CD4-positive, alpha-beta T cell treated with Interleukin-4 for 1 hour (primary cell): ENCODE measurements at places on chromosomes 2 and 18.

- no peak for DNase-seq
Observed at GRCh38 chr2:28400419-28400818, 7.8 kb downstream of the FOSL2 start.

DNA sequence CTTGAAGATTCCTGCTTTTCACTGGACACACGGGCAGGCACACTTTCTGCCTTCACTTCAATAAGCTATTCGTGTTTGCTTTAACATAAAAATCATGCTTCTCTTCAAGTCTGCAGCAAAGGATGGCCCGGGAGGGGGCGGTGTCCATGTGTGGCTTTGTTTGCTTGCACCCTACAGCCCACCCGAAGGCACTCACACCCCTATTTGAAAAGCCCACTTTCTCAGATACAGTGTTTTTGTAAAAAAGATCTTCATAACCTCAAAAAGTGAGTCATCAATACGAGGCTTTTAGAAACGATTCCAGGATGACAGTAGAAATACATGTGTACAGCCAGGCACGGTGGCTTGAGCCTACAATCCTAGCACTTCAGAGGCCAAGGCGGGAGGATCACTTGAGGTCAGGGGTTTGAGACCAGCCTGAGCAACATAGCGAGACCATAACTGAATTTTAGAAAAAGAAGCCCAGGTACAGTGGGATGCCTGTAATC lies 36.5 kb upstream of the HPCAL1 start:
- DNase-seq, result no peak

DNA sequence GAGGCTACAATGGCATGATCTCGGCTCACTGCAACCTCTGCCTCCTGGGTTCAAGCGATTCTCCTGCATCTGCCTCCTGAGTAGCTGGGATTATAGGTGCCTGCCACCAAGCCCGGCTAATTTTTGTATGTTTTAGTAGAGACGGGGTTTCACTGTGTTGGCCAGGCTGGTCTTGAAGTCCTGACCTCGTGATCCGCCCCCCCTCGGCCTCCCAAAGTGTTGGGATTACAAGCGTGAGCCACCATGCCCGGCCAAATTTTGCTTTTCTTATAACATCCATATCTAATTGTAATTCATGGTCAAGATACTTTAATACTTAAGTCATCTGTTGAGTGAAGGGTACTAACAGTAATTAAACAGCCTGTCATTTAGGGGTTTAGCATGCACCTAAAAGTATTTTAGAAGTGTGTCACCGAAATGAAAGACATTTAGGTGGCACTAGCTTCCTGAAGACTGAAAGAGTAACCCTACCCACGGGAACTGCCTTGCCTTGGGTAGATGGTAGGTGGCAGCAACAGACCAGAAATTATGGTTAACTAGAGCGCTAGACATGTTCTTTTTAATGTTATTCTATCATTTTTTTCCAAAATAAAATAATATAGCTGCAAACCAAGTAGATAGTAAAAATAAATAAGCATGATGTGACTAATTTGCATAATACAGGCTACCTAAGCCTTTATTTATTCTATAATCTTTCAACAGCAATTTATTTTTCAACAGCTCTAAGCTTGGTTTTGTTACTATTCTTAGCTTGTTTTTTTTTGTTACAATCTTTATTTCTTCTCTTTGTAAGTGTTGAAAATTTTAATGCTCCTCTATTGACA lies 8.6 kb upstream of the ACYP2 start:
- DNase-seq, result peak; percentile 65

- DNase-seq, result no peak
Observed at GRCh38 chr2:158647436-158648231, 147.5 kb upstream of the DAPL1 start.

DNA sequence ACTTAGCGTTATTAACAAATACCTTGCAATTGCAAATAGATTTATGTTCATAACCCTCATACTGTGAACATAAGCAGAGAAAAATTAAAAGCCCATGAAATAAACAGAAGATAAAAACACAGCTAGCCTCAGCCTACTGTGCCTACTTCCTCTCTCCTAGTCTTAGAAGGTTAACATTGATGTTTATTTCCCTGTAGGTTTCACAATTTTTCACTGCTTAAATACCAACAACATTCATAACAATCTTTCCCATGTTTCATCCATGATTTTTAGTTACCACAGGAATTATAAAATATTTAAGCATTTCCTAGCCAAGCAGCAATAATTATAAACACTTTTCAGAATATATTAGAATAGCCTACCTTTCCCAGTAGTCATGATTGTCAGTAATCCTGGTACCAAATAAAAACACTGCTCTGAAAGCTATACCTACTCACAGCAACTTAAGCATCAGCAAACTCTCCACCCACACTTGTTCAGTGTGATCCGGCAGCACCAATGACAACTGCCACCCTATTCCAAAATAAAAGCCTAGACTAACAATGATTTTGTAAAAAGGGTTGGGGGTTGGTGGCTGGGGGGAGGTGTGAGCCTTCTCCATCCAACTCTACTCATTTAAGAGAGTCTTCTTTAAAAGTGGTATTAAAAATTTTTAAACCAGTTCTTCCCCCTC lies 40.6 kb upstream of the RNU4ATAC start:
- DNase-seq, result no peak

DNA sequence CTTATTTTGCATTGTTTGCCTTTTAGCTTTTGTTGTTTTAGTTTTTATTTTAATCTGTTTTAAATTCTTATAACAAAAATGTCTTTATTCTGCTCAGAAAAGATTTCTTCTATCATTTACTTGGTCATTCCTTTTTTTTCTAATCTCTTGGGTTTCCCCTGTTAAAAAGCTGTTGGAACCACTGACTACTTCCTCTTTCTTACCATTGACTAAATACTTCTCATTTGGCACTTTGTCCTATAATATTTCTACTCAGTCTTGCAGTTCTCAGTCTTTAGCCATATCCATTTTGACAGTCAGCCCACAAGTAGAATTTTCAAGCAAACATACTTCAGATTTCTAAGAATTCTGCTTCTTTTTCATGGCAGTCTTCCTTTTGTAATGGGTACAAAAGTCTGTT lies 567.2 kb downstream of the SATB2 start:
- no peak for DNase-seq

GRCh38 chr2:227761740-227762476 lies 16.2 kb downstream of the SCYGR8 start:
- no peak for DNase-seq

DNA sequence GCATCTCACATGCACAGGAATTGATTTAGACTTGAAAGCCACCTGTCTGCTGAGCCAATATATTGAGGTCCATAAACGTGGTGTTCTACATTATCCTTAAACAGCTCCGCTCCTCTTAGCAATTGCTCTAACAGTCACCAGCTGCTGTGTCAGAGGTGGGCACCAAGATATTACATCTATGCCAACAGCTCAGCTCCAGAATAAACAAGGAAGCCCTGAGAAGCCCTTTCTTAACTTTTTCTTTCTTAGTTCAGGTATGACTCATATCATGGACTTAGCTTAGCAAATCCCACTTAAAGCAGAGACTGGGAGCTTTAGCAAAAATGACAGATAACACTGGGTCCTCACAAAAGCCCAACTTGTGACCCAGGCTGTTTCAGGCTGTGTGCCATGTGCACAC lies 436.6 kb downstream of the IRS1 start:
- no peak for DNase-seq

- DNase-seq, result no peak
Observed at GRCh38 chr2:172230332-172230888, 127.7 kb upstream of the DLX2 start.

GRCh38 chr2:219637842-219638185 lies 10.4 kb downstream of the SLC4A3 start:
- no peak for DNase-seq

- DNase-seq, result no peak
Observed at GRCh38 chr2:133109772-133110171, 439.8 kb upstream of the LYPD1 start.

DNA sequence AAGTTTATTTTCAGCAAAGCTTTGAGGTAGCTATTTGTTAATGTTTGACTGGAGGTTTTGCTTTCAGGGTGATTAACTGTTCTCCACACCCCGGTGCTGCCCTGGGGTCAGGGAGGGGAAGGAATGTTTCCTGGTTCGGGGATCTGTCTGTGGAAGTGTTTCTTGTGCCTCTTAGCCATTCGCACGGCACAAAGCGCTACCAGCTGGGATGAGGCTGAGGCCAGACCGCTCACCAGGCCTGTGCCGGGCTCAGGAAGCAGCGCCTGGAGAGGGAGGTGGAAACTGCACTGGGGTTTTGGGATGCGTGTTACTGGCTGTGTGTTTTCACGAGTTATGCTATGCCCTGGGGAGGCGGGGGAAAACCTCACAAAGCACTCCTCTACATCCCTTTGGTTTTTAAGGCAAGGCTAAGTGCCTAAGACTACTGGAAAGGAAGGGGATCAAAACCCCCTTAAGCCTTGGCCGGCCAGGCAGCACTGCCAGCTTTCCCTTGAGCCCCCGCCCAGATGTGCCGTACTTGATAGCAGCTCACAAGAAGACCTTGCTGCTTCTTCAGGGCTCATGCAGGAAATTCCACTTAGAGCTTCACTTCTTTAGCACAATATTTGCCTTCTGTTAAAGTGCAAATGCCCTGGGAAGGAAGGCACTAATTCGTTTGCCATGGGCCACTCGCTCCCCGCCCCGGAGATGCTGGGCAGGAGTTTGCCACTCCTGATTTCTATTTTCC lies 65.7 kb upstream of the CNGA3 start:
- DNase-seq, result no peak

- no peak for DNase-seq
Observed at GRCh38 chr2:69965756-69966445, 4.5 kb upstream of the ASPRV1 start.

GRCh38 chr2:5020116-5020875 lies 671.9 kb upstream of the SOX11 start:
- no peak for DNase-seq

DNA sequence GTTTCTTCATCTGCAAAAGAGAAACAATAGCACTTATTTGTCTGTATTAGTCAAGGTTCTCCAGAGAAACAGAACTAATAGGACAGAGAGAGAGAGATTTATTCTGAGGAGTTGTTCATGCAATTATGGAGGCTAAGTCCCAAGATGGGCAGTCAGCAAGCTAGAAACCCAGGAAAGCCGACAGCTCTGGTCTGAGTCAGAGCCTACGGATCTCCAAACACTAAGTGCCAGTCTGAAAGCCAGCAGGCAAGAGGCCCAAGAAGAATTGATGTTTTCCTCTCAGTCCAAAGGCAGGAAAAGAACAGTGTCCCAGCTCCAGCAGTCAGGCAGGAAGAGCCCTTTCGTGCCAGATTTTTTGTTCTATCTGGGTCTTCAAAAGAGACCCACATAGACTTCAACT lies 36.5 kb upstream of the SLC66A3 start:
- DNase-seq, result no peak

DNA sequence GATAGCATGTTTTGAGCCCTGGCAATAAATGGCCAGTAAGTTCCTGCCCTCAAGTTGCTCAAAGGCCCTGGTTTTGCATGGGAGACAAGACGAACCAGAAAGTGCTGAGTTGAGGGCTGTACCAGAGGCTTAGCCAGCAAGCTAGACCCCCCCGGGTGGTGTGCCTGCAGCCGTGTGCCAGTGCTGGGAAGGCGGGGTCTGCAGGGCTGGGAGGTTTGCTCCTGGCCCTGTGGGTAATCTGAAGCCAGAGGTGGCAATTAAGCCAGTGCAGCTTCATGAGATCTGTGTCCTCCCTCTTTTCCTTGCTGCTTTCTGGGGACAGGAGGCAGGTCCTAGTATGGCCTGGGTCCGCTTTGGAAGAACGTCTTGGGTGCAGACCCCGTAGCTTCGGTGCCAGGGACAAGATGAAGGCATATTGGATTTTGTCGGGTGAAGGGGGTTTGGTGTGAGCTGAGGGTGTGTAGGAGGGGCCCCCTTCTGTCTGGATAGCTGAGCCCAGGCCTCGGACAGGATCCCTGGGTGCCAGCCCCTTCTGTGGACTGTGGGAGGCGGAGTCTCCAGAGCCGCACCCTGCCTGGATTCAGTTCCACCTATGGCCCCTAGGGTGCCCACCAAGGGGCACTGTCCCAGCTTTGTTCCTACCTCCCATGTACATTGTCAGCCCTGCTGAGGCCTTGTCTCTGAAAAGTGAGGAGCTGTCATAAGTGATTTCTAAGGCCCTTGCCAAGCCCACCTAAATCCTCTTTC lies 15.6 kb downstream of the ATOH8 start:
- no peak for DNase-seq

GRCh38 chr2:100674666-100675065 lies 111.9 kb downstream of the PDCL3 start:
- DNase-seq, result no peak

DNA sequence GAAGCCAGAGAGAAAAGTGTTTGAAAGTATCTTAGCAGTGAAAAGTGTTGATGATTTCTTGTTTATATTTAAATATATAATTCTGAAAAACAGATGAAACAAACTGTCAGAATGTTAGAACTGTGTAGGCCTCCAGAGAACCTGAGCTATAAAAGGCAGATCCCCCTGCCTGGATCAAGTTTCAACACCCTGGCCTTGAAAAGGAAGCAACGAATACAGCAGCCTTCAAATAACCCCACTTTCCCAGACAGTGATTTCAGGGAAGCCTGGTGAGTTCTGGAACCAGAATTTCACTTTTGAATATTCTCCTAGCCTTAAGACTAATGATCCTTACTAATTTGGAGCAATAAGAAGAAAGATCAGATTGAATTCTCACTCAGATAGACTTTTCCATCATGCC lies 13.3 kb upstream of the TRIM43 start:
- DNase-seq, result no peak

DNA sequence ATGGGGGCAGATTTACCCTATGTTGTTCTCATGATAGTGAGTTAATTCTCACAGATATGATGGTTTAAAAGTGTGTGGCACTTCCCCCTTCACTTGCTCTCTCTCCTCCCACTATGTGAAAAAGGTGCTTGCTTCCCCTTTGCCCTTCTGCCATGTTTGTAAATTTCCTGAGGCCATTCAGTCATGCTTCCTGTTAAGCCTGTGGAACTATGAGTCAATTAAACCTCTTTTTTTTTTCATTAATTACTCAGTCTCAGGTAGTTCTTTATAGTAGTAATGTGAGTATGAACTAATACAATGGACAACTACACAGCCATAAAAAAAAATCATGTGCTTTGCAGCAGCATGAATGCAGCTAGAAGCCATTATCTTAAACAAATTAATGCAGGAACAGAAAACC lies 118.5 kb downstream of the CALCRL start:
- DNase-seq, result no peak

DNA sequence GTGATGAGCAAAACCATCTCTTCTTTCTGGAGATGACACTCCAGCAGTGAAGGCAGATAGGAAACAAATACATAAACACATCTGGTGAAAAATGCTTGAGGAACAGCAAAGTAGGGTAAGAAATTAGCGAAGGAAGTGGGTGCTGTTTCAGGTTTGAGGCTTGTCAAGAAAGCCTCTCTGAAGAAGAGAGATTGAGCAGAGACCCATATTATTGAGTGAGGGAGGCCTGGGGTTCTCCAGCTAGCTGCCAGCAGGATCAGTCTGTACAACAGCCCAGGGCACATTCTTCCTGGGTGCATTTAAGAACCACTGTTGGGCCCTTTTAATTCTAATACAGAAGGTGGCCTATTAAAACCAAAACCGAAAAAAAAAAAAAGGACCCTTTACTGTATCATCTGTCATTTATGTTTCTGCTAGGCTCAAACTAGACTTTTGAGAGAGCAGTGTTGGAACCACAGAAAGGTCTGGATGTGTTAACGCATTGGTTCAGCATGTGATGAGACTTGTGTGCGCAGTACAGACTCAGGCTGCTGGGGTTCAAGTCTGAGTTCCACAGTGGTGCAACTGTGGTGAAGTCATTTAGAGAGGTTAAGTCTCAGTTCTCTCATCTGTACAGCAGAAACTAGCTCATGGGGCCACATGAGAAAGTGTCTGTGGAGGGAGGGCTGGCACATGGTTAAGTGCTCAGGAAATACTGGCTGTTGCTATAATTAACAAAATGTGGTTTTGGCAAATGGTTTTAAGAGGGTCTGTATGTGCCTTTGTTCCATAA lies 28.9 kb downstream of the MGAT5 start:
- peak; percentile 39 for DNase-seq
